Activated naive CD4-positive, alpha-beta T cell treated with anti-CD3 and anti-CD28 coated beads for 36 hours (primary cell): ENCODE measurements at places on chromosomes 4 and X.
A peak's percentile ranks its signal among the peaks of the same experiment; 100 is the strongest.

DNA sequence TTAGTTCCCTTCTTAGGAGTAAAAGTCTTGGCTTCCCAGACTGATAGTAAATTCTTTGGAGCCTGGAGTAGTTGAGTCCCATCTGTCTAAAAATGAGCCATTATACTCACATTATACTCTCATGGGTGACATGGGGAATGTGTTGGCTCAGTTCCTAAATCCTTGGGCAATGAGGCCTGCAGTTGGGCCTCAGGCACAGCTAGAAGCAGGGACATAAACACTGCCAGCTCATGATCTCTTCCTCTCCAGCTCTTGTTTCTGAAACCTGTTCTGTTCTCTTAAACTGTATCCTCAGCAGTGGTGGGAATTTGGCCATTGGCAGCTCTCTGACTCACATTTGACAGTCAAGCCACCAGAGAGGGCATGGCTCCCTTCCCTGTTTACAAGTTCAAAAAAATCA lies 212.5 kb downstream of the SPATA18 start:
- no peak for DNase-seq

- DNase-seq: peak; percentile 72
Measured at GRCh38 chr4:101282076-101282844, 65.1 kb downstream of the PPP3CA start.

GRCh38 chr4:186954509-186954908 lies 230.9 kb upstream of the FAT1 start:
- DNase-seq: no peak

GRCh38 chrX:113950081-113950678 lies 633.7 kb upstream of the HTR2C start:
- no peak for DNase-seq

DNA sequence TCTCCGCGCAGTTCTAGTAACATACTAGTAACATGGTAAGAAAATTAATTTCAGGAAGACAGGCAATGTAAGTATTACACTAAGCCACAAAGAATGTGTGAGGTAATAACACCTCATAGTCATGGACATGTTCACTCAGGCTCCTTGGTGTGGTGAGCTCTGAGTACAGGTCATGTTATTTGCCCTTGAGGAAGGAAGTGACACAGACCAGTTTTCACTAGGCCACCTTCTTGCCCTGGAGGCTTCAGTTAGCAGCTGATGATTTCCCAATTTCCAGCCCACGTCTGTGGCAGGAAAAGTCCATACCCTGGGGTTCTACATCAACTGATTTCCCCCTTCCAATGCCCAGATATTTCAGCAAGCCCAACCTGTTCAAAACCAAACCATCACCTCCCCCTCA lies 6.7 kb downstream of the APOO start:
- DNase-seq: peak; percentile 15

GRCh38 chrX:37812110-37812509 lies 32.3 kb downstream of the CYBB start:
- no peak for DNase-seq

DNA sequence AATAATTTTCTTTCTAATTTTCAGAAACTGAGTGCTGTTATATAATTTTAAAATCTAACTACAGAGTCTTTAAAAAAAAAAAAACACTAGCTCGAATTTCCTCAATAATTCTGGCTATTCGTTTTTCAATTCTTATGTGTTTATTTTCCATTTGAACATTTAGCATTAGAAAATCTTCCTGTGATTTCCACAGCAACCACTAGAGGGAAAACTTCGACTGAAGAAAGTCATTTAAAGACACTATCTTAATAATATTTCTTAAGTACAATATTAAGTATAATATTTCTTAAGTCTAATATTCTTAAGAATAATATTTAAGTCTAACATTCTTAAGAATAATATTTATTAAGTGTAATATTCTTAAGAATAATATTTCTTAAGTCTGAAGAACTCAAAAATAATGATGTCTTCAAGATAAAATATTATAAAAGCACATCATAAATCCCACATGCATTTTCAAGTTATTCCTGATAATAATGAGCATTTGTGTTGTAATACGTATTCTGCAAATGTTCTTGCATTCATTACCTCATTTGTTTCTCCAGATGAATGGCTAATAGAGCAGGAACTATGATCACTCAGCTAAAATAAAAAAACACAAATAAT lies 118.4 kb upstream of the WDR17 start:
- no peak for DNase-seq

DNA sequence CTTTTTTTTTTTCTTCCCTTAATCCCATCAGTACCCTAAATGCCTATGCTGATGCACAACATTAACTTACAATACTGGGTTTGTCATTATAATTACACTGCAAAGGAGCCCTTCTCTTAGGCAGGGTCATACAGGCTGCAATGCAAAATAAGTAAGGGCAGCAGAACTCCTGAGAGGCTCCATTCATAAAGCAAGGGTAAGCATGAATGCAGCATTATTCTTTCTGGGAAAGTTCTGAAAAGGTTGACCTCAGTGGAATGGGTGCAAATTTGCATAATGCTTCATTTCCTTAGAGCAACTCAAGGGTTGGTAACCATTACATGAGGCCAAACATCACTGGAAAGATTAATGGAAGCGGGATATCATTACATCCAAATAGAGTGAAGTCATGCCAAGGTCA lies 789.2 kb downstream of the KLHL13 start:
- DNase-seq: no peak

DNA sequence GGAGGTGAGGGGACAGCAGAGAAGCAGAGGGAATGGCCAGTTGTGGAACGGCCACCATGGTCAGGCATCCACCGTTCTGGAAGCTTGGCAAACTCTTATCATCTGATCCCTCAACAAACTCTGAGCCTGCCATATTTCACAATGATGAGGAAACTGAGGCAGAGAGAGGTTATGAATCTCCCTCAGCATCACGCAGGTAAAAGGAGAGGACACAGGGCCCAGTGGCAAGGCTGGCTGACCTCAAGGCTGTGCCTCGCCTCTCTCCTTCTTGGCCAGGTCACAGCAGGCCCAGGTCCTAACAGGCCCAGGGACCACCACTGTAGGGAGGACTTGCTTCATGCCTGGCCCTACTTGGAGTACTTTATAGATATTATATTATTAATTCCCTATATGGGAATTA lies 242.8 kb downstream of the EVC2 start:
- no peak for DNase-seq

- no peak for DNase-seq
Measured at GRCh38 chr4:1676605-1677525, 7.2 kb downstream of the FAM53A start.

DNA sequence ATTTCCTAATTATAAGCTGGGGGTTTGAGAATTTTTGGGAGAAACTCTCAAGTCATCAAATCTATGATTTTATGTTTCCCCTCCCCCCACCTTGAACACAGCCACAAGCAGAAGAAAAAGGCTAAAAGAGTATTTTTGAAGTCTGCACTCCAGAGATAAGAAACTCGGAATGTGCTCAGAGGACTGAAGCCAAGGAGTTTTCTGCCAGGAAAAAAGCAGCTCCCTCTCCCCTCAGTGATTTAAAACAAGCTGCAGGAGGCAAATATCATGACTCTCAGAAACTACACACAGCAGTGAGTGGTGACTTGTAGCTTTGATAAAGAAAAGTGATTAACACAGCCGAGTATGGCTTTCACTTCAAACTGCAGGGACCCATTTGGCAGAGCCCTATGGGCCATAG lies 800.2 kb upstream of the FTHL17 start:
- DNase-seq: no peak

DNA sequence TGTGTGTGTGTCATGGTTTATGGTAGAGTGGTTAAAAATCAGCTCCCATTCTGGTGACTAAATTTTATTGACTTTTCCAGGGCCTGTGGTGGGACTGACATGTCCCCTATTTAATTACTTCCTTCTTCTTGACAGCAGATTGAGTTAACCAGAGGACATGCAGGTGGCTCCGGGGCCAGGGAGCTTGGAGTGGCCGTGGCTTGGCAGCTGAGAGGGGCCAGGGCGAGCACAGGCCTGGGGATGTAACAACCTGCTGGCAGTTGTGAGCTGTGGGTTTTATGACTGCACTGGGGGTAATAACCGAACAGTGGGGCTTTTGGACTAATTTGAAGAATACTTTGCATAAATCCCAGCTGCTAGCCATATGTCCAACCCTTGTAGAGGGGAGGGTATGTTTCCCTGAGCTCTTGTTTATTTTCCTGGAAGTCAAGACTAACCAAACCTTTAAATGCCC lies 186.0 kb downstream of the MID1IP1 start:
- DNase-seq: no peak

GRCh38 chrX:109389917-109390316 lies 92.0 kb downstream of the GUCY2F start:
- DNase-seq: no peak

GRCh38 chr4:3306450-3306849 lies 13.6 kb downstream of the RGS12 start:
- no peak for DNase-seq

DNA sequence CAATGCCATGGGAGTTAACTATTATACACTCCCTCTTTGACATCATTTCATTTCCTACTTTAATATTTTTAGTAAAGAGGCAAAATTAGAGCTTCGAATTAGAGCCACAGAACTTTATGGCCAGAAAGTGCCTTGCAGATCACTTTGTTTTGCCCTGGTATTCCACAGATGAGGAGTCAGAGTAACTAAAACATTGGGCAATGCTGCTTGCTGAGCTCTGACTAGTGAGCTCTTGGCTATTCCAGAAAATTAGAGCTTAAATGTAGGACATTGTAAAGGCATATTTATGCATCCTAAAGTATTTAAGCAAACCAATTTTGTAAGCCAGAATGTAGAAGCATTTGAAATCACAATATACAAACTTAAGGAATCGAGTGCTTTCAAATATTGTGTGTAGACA lies 6.3 kb upstream of the ZNF827 start:
- no peak for DNase-seq

DNA sequence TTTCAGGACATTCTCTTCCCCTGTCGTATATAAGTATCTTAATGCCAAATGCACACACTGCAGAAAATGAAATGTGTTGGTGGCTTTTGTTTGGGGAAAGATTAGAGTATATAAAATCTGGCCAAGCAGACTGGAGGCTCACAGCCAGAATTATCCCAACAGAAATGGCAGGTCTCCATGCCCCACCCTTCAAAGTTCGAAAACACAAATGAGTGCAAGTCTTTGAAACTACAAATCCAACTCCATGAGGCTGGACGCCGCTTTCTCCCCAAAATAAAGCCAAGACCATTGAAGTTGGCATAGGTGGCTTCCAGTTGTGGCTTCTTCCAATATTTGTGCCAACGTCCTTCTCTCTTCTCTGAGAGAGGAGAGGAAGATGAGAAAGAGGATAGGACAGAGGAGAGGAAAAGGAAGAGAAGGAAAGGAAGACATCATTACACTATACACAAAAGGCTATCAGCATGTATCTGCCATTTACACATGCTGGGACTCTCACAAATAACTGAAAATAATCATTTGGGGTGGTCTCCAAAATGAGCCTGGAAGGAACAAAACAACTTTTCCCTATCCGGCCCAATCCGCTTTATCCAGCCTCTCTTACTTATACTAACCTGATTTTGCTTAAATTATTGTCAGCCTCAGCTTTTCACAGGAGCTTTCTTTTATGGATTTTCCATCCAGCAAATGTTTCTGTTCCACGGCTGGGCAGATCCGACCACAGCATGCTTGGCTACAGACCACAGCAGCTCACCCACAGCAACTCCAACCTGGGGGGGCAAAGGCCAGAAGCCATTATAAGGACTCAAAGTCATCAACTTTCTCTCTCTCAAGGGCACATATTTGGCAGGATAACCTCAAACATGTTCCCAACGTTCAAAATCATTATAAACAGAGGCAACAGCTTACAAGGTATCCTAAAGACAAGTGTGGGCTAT lies 71.7 kb downstream of the APBB2 start:
- DNase-seq: no peak

DNA sequence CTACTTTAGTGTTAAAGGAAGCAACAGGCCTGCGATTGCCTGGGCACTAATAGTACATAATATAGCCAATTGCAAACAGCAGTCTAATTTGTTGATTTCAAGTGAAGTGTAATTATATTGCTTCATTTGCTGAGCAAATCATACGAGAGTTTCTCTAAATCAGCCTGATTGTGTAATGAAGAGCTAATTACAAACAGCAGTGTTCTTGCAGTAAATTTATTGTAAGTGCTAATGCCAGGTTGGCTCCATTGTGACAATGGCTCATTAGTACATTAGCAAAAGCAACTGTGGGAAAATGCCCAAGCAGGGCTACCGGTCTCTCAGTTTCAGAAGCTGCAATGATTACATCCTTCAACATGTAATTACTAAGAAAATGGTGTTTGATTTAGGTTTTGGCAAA lies 591.5 kb downstream of the GALNTL6 start:
- DNase-seq: no peak

DNA sequence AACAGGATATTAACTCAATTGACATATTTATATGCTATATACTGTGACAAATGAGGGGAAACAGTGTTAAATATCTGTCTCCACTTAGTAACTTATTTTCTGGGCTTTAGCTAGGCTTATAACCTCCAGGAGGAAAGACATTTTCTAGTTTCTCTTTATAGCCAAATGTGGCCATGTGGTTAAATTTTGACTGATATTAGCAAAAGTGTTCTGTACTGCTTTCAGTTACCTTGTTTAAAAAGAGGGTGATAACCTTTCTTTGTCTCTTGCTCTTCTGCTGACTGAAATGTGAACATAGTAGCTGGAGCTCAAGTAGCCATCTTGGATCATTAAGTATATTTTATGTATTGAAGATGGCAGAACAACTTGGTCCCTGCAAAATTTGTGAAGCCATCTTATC lies 253.7 kb downstream of the PDHA2 start:
- DNase-seq: no peak

GRCh38 chr4:7411491-7411890 lies 23.2 kb downstream of the PSAPL1 start:
- no peak for DNase-seq
